Anterior cingulate cortex (tissue), 58 donors: ENCODE measurements at places on chromosomes 12 and 14.

DNA sequence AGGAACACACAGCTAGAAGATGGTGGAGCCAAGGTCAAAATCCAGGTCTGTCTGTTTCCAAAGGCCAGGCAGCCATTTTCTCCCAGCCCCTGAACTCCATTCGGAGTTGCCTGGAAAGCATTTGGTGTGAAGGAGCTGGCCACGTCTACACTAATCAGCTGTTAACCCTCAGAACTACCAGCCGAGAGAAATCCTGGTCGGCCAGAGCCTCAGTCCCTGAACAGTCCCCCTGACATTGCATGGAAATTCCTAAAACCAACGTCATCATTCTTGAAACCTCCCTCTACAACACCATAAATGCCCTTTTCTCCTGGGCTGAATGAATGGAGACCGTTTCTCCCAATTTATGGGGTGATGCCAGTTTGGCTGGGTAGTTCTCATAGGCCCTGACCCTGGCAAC is 245.6 kb downstream of the SLC41A2 start:
- DNase-seq = no peak

DNA sequence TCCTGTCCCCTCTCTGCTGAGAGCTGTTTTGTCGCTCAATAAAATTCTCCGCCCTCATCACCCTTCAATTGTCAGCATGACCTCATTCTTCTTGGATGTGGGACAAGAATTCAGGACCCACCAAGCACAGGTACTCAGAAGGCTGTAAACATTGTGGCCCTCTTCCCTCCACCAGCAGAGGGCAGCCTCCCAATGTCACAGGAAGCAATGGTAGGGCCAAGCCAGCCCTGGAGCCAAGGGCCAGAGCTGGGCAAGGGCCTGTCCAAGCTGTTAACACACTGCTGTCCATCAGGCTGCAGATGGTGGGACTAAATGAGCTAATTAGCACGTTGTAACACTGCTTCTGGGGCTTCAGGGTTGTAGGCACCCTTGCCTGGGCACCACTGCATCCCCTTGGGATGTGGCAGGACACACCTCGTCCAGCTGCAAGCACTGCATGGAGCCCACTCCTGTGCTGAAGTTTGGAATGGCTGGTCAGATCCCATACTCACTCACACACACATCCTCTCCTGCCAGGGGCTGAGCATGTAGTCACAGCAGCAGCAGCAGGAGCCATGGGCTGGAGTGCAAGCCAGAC is 62.7 kb upstream of the HECTD1 start:
- no peak for DNase-seq

DNA sequence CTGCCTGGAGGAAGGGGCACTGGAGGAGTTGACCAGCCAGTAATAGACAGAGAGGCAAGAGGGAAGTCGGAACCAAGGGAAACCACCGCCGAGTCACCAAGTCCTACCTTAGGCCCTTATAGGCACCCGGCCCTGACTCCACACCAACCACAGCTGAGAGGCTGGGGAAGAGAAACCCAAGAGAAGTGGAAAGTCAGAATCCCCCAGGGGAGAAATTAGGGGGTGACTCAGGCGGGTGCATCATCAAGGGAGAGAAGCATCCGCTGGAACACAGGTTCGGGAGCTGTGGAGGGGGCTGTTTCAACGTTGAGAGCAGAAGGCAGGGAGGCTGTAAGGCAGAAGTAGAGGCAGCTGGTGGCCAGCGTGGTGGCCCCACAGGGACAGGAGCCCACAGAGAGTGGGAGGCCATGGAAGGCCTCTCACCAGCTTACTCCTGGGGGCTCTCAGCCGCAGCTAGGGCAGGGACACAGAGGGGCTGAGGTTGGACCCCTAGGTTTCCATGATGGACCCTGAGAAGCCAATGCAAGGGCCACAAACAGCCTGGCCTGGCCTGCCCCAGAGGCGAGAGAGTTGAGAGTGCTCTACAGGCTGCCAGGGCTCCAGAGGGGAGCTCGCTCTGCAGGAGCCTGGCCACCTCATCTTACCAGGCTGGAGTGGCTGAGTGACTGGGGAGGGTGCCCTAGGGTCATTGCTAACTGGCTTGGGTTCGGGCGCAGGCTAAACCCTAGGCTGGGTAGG is 1.4 kb upstream of the TRMT61A start:
- DNase-seq = no peak

DNA sequence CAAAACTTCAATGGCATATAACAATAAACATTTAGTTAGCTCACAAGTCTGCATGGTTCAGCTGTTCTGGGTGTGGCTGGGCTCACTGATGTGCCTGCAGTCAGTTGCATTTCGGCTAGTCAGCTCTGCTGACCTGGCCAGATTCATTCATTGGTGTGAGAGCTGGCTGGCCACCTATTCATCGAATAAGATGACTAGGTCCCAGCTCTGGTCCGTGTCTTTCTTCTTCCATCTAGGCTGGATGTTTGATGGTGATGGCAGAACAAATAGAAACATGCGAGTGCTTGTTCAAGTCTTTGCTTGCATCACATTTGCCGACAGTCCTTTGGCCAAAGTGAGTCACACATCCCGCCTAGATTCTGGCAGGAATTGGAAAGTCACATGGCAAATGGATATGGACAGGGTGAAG is 203.3 kb upstream of the CRY1 start:
- DNase-seq = no peak

GRCh38 chr12:91565246-91565645 is 382.6 kb upstream of the DCN start:
- no peak for DNase-seq

GRCh38 chr12:22333713-22334409 is 646 bp downstream of the ST8SIA1 start:
- DNase-seq = no peak

DNA sequence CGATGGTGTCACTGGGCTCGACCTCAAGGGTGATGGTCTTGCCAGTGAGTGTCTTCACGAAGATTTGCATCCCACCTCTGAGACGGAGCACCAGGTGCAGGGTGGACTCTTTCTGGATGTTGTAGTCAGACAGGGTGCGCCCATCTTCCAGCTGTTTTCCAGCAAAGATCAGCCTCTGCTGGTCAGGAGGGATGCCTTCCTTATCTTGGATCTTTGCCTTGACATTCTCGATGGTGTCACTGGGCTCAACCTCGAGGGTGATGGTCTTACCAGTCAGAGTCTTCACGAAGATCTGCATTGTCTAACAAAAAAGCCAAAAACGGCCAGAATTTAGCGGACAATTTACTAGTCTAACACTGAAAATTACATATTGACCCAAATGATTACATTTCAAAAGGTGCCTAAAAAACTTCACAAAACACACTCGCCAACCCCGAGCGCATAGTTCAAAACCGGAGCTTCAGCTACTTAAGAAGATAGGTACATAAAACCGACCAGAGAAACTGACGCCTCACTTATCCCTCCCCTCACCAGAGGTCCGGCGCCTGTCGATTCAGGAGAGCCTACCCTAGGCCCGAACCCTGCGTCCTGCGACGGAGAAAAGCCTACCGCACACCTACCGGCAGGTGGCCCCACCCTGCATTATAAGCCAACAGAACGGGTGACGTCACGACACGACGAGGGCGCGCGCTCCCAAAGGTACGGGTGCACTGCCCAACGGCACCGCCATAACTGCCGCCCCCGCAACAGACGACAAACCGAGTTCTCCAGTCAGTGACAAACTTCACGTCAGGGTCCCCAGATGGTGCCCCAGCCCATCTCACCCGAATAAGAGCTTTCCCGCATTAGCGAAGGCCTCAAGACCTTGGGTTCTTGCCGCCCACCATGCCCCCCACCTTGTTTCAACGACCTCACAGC is 717 bp downstream of the UBC start:
- DNase-seq = no peak

- no peak for DNase-seq
These were observed 63.6 kb upstream of the SRSF5 start for GRCh38 chr14:69703047-69704039.

- no peak for DNase-seq
These were observed 109.4 kb upstream of the ATF7IP start for GRCh38 chr12:14256121-14256520.

GRCh38 chr12:82057770-82058169 is 298.6 kb upstream of the PPFIA2 start:
- no peak for DNase-seq

DNA sequence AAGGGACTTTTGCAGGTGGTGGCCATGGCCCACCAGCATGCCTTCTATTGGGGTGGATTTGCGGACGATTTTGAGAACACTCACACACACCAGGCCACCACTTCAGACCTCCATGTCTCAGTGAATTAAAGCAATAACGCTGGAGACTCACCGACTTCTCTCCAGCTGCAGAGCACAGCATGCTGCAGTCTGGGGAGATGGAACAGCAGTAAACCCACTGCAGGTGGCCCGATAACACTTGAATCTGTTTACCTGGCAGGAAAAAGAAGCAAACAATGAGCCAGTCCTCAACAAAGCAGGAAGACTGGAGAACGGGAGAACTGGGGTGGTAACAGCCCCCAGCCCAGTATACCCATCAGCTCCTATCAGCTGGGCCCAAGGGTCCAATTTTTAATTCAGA is 21.6 kb downstream of the RFC5 start:
- no peak for DNase-seq

GRCh38 chr14:104892531-104893434 is 27.7 kb downstream of the CEP170B start:
- no peak for DNase-seq

DNA sequence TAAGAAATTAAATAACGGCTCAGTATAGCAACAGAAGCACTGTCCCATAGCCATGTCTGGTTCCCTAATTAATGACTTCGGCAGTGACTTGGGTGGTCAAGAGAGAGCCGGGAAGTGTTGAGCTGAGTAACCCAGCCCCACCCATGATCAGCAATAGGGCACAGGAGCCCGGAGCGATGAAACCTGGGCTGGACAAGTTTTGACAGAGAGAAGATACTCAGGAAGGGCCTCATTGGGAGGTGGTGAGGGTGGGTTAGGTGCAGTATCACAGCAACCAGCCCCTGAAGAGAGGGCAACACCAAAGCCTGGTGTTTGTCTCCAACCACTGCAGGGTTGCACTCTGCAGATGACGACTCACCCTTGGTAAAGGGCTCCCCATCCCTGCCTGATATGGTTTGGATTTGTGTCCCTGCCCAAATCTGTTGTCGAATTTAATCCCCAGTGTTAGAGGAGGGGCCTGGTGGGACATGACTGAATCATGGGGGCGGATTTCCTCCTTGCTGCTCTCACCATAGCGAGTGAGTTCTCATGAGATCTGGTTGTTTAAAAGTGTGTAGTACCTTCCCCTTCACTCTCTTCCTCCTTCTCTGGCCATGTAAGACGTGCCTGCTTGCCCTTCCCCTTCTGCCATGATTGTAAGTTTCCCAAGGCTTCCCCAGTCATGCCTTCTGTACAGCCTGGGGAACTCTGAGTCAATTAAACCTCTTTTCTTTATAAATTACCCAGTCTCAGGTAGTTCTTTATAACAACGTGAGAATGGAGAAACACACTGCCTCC is 124.9 kb upstream of the MED13L start:
- DNase-seq = no peak

DNA sequence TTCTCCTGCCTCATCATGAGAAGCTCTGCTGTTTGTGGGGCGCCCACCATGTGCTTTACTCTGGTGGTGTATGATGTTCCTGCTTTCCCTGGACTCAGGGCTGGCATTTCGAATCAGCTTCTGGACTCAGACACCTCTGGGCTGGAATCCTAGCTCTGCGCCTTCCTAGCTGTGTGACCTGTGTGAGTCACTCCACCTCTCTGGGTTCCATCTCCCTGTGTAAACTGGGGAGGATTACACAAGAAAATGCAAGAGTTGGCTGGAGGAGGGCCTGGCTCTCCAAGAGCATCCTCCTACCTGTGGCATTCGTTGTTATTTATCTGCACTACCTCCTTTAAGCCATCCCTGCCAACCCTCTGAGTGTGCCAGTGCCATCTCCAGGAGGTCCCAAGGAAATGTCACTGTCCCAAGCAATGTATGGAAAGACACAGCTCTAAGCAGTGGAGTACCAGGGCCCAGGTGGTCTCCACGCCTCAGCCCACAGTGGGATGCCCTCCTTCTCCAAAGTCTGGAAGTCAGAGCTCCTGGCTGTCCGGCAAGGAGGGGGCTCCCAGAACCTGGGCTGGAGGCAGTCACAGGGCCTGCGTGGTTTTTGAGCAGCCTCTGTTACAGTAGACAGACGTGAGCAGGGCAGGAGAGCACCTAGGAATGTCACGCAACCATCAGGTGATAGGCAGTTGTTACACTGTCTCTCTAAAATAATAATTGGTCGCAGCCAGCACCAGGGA is 7.3 kb upstream of the TNFAIP2 start:
- DNase-seq = no peak

- no peak for DNase-seq
These were observed 64.2 kb downstream of the LLPH start for GRCh38 chr12:66066137-66066928.

DNA sequence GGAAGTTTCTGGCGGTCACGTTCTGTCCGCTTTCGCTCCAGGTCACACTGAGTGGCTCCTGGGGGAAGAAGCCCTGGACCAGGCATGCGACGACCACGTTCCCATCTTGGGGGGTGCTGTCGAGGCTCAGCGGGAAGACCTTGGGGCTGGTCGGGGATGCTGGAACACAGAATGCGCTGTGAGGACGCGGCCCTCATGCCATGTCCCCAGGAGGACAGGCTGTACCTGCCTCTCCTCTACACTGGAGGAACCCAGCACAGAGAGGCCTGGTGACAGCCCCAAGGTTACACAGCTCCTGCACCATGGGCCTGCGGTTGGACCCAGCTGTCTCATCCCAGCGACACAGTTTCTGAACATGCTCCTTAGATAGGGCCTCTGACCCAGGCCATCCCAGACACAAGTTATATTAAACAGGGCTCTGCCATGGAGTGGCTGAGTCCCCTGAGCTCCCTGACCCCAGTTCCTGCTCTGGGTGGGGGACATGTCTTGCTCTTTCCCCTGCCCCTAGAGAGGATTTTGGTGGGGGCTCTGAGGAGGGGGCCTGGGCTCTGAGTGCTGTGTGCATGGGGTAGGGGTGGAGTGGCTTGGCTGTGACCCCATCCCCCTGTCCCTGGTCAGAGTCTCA is 62.0 kb downstream of the TMEM121 start:
- DNase-seq = no peak

DNA sequence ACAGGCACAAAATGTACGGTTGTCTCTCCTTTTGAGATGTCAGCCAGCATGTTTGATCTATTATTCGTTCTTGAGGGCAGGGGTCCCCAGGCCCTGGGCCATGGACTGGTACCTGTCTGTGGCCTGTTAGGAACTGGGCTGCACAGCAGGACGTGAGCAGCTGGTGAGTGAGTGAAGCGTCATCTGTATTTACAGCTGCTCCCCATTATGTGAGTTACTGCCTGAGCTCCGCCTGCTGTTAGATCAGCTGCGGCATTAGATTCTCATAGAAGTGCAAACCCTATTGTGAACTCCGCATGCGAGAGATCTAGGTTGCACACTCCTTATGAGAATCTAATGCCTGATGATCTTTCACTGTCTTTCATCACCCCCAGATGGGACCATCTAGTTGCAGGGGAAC is 41.4 kb upstream of the SCN8A start:
- DNase-seq = no peak

- DNase-seq = peak; percentile 41
These were observed 12.8 kb downstream of the ZFHX2 start for GRCh38 chr14:23538785-23539184.

GRCh38 chr14:69226178-69226577 is 33.8 kb upstream of the GALNT16 start:
- DNase-seq = no peak

GRCh38 chr12:79557690-79558315 is 133.0 kb downstream of the PAWR start:
- DNase-seq = no peak
